Stimulated activated CD4-positive, alpha-beta T cell treated with anti-CD3 and anti-CD28 coated beads, Interleukin-4, amount 100 ng/mL, for 4 hours (primary cell): ENCODE measurements at places on chromosomes 4 and X.

GRCh38 chr4:139239127-139239772, 40.8 kb downstream of the MGARP start:
- DNase-seq, result no peak

DNA sequence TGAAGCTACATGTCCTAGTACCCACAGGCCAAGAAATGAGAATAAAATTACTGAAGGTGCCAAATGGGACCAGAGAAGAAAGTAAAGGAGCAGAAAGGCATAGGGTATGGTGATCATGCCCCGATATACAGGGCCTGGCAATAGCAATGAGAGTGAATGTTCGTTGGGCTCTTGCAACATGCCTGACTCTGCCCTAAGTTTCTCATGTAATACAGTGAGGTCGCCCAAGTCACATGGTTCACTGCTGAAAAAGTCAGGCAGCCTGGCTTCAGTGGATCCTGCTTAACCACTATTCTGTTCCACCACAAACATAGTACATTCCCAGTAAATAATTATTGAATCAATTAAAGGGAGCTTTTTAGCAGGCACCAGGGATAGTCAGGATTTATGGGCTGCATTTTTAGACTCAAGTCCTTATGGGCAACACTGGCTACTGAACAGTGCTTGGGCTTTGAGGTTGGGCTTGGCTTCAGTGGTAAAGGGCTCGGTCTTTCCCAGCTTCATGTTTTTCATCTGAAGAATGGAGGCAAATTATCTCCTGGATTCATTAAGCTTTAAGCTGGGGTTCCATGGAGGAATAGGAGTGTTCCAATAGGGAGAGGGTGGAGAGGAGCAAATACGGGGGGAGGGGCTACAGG, 67.1 kb upstream of the ZNF518B start:
- DNase-seq, result no peak

DNA sequence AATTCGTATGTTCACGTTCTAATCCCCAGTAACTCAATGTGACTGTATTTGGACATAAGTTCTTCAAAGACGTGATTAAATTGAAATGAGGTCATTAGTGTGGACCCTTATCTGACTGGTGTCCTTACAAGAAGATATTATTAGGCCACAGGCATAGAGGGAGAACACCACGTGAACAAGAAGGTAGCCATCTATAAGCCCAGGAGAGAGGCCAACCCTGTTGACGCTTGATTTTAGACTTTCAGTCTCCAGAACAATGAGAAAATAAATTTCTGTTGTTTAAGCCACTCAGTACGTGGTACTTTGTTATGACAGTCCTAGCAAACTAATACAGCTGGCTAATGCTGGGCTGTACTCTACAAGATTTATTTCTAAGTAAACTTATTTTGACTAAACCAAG, 1.5 kb upstream of the EIF1AX start:
- no peak for DNase-seq

DNA sequence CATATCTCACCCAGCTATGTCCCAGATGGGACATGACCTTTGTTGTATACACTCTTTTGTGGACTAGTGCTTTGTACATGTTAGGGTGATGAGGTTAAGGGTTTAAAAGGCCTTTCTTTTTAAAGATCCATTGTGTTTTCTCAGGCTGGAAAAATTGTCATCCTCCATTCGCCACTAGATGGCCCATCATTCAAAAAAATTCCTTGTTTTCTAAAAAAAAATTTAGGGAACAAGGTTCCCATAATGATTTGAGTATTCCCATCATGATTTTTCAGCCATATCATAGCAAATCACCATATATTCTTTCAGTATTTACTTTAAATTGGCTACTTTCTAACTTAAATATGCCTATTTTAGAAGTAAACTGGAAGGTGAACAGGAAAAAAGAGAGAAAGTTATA, 91.9 kb upstream of the TMEM164 start:
- no peak for DNase-seq

DNA sequence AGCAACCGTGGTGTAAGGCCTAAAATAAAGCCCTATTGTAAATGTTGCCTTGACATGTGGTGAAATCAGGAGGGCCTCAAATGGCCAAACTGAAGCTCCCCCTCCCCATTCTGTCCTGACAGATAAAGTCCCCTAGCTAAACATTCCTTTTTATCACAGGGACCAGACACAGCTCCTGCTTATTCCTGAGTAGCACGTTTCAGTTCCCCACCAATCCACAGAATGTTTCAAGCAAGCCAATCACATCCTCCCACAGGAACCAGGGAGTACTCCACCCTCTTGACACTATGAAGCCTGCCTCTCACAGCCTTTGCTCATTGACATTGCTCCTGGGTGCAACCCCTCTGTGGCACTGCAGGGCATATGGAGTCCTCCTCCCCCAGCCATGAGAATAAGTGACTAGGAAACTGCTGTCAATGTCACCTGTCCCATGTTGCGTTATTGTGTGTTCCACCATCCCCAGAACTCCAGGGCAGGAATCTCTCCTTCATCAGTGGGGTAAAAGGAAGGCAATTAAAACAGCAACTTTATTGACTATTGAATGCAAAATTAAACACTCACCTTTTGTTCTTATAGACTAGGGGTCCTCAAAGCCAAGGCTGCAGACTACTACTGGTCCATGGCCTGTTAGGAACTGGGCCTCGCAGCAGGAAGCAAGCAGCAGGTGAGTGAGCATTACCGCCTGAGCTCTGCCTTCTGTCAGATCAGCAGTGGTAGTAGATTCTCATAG, 128.1 kb downstream of the COL25A1 start:
- DNase-seq, result no peak

DNA sequence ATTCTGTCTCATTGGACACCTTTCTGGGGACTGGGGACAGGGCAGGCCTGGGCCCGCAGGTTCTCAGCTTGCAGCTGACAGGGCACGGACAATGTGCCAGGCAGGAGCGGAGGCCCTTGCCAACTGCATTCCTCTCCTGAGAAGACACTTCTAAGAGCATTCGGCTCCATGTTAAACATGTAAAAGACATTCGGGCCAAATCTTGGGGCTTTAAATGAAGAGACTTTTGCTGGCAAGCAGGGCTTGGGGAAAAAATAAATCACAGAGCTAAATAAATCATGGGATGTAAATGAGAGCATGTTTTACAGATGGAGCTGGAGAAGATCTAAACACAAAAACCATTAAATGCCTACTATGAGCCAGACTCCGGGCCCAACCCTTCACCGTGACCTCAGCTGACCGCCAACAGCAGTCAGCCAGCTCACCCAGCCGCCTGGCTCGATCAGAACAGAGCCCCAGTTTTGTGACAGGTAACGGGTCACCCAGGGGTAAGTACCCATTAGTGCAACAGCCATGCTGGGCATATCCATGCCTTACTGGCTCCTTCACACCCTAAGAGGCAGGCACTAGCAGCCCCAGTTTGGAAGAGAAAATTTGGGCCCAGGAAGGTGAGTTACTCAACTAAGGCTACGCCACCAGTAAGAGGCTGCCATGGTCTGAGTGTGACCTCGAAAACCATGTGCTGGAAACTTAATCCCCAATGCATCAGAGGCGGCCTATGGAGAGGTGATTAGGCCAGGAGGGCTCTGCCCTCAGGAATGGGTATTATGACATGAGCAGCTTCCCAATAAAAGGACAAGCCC, 14.7 kb downstream of the WDR1 start:
- no peak for DNase-seq

GRCh38 chr4:84814094-84814750, 152.3 kb downstream of the WDFY3 start:
- DNase-seq, result no peak

- DNase-seq, result no peak
Measured at GRCh38 chrX:35289952-35290351, 347.4 kb downstream of the FAM47B start.

GRCh38 chr4:47533689-47534347, 48.7 kb downstream of the ATP10D start:
- DNase-seq, result no peak

GRCh38 chrX:45056428-45057145, 144.1 kb downstream of the DIPK2B start:
- no peak for DNase-seq

DNA sequence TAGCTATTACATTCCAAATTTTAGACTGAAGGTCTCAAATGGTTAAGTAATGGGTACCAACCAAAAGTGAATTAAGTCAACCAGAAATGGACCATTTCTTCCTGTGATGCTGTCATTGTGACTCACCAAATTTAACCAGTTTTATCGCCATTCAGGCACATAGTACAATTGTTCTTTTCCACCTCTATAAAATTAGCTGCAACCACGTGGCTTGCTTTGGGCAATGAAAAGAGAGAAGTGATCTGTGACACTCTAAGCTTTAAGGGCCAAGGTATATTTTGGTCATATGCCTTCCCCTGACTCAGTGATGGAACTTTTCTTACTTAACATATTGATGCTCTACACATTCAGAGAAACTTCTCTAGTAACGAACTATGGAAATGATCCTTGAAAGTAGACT, 20.3 kb upstream of the PHF8 start:
- no peak for DNase-seq

- DNase-seq, result no peak
Measured at GRCh38 chr4:5465956-5466355, 242.4 kb downstream of the EVC2 start.

DNA sequence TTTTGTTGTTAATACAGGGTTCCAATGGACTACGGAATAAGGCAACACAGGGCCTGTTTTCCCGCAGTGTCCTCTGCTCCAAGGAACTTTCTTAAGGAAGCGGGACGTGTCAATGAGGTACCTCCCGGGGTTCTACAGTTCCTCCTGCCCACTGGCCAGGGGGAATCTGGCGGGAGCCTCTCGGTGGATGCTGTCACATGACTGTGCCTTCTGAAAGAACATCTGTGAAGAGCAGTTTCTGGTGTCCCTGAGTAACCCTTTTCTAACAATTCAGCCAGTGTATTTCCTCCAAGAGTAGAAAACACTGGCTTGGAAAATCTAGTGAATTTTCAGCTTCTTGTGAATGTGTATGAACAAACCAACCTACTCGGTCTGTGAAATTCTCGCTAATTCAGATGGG, 32.7 kb downstream of the MFAP3L start:
- no peak for DNase-seq

DNA sequence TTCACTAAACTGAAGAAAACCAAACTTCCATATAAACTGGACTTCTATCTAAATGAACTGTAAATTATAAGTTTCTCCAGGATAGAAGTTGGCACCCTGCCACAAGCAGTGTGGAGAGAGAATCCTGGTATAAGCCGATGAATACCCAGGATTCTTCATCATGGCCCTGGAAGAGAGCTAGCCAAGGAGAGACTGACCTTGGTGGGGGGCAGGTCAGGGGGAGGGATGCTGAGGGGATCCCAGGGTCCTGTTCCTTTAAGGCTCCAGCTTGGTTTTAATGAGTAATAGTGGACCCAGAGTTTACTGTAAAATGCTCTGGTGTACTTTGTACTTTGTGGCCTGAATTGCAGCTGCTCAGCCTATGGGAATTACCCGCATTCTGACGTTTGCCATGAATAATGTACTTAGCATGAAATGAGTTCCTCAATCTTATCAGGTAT, 16.9 kb downstream of the RASSF6 start:
- no peak for DNase-seq

DNA sequence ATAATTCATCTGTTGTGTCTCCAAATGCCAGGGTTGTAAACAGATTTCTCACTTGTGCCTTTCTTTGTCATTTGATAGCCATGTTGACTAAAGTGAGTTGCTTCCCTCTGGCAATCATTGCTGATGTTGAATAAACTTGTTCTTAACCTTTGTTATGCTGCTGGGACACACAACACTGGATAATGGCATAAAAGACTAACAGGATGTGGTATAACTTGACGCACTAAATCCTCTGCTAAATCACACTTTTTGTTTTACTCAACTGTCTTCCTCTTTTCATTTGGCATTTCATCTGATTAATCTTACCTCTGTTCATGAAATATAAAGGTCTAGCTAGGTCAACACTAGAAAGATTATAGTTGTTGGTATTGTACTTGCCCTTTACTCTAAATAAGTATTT, 17.6 kb upstream of the CXCL5 start:
- no peak for DNase-seq

DNA sequence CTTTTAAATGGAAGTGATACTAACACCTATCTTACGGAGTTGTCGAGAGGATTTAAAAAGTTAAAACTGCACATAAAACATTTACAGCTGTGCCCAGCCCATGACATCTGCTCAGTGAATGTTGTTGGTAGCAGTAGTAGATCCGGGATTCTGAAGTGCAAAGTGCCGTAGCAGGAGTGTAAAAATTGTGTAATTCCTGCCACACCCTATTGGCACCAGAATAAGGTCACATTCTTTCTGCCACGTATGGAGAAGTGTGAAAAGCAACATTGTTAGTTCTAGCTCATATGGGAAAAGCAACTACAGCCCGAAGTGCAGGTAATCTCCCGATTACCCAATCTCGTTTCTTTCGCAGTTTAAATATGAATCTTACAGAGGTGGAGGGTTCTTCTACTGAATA, 31.2 kb downstream of the PRIMPOL start:
- no peak for DNase-seq

GRCh38 chr4:25513814-25514213, 136.8 kb downstream of the ANAPC4 start:
- no peak for DNase-seq

DNA sequence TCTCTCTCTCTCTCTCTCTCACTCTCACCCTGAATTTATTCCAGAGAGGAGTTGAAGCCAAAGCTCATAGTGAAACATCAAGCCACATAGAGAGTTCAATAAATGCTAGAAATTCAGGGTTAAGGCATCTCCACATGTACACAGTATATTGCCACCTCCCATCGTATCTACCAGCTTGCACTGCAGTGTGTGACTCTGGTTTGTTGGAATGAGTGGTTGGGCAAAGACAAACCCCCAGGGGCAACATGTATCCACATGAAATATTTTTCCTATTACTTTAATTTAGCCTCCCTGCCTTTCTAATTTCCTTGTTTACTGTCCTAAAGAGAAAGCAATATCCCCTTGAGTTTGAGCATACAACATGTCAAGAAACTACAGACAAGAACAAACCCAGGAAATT, 247.3 kb downstream of the SPATA18 start:
- DNase-seq, result no peak

DNA sequence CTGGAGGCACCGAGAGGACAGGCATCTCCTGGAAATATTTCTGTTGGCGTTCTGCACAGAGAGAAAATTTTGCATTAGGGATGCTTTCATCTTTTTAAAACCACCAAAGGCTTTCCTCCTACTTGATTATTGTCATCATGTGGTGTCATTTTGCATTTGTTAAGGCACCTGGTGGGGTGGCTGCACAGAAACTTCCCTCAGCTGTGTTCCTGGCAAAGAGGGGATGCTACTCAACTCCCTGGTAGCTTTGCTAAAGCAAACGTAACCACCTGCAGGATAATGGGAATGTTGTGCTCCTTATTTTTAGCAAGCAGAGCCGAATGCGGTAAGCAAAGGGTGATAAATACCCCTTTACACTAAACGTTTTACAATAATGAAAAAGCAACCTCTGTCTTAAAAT, 229.8 kb downstream of the STIM2 start:
- DNase-seq, result no peak

- DNase-seq, result no peak
Measured at GRCh38 chr4:92304606-92305005, 840 bp downstream of the GRID2 start.

DNA sequence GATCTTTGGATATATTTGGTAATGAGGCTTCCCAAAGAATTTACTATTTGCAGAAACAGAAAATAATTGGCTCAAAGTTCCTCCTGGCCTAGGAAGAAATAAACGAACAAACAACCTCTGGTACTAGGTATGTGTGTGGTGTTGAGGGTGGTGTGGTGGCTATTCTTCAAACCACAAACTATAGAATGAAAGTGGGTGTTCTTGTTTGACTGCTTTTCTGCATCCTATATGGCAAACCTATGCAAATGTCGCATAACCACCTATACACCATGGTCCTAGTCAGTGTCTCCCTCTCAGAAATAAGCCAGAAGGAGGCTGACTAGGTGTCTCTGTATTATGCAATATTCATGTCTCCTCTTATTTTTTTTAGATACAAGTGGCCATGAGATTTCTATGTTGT, 106.6 kb upstream of the PCDH18 start:
- no peak for DNase-seq

- DNase-seq, result no peak
Measured at GRCh38 chr4:78880874-78881492, 58.3 kb downstream of the PAQR3 start.
